AG04450 (cell line): ENCODE measurements at places on chromosomes 3 and 15.

DNA sequence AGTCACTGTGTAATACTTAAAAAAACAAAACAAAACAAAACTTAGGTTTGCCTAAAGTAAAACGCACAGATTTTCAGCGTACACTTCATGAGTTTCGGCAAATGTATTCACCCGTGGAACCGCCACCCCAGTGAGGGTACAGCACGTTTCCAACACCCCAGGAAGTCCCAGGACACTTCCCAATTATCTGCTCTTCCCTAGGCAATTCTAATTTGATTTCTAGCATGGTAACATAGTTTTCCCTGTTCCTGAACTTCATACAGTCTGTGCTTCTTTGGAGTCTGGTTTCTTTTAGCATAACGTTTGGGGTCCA, 497 bp upstream of the CLASP2 start:
- DNase-seq = no peak

- DNase-seq = no peak
Observed at GRCh38 chr3:7433073-7433472, 572.2 kb downstream of the GRM7 start.

- DNase-seq = no peak
Observed at GRCh38 chr15:42984493-42985034, 64.0 kb upstream of the TTBK2 start.

DNA sequence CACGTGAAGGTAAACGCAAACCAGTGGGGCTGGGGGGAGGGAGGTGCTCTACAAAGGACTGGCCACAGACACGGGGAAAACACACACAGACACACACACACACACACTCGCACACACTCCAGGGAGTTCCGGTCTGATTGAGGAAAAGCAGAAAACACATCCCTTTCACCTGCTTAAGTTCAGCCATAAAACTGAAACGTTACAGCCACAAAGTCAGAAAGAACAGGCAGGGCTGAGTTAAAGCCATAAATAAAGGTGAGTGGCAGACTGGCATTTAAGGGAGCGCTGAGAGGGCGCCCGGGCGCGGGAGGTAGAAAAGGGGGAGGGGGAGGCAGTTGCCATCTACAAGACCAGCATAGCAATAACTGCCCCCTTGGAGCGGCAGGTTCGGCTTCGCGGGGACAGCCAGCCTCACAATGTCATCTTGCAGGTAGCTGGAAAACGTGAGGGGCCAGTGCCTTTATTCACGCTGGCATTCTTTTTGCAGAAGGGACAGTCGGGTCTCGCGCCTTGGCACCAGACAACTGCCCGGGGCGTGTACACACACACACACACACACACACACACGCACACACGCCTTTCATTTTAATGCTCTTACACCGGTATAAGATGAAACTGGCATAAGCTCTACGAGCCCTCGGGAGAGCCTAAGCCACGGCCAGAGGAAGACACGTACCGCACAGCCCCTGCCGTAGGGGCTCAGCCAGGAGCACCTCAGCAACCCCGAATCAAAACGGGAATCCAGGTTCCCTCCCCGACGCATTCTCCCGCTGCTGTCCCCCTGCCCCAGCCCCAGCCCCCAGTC, 866 bp downstream of the TNIK start:
- DNase-seq = no peak

GRCh38 chr3:128988286-128988685, 5.6 kb downstream of the CFAP92 start:
- no peak for DNase-seq

DNA sequence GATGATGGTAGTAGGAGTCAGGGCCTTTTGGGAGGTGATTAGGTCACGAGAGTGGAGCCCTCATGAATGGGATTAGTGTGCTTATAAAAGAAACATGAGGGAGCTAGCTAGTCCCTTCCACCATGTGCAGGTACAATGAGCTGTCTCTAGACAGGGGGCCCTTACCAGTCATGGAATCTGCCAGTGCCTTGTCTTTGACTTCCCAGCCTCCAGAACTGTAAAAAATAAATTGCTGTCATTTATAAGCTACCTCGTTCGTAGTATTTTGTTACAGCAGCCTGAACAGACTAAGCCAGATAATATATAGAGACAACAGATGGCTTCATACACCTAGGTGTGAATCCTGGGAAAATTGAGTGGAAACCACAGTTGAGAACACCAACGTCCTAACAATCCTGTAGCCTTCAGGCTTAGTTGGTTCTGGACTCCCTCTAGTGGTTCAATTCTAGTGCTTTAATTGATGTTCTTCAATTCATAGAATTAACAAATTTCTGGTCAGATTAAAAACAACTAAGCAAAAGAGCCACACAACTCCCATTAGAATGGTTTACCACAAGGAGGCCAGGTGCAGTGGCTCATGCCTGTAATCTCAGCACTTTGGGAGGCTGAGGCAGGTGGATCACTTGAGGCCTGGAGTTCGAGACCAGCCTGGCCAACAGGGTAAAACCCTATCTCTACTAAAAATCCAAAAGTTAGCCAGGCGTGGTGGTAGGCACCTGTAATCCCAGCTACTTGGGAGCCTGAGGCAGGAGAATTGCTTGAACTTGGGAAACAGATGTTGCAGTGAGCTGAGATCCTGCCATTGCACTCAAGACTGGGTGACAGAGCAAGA, 21.3 kb upstream of the GATM start:
- no peak for DNase-seq

- no peak for DNase-seq
Observed at GRCh38 chr15:56783156-56783856, 50.0 kb upstream of the ZNF280D start.

- DNase-seq = no peak
Observed at GRCh38 chr15:66278056-66278455, 15.3 kb upstream of the DIS3L start.

DNA sequence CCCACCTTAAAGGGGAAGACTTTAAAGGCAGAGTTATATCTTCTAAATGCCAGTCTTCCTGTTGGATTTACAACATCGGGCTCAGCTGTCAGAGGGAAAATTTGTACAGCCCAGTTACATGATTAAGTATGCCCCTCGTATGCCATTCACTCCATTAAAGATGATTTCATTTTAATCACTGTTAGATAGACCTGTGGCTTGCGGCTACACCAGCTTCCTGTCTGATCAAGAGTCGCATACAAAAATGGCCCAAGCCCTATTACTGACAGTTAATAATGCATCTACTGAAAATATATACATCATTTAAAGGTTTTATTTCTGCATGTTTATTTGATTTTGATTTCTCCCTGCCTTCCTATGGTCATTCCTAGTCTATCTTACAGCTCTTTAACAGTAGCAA, 7.1 kb downstream of the EIF4E3 start:
- no peak for DNase-seq

DNA sequence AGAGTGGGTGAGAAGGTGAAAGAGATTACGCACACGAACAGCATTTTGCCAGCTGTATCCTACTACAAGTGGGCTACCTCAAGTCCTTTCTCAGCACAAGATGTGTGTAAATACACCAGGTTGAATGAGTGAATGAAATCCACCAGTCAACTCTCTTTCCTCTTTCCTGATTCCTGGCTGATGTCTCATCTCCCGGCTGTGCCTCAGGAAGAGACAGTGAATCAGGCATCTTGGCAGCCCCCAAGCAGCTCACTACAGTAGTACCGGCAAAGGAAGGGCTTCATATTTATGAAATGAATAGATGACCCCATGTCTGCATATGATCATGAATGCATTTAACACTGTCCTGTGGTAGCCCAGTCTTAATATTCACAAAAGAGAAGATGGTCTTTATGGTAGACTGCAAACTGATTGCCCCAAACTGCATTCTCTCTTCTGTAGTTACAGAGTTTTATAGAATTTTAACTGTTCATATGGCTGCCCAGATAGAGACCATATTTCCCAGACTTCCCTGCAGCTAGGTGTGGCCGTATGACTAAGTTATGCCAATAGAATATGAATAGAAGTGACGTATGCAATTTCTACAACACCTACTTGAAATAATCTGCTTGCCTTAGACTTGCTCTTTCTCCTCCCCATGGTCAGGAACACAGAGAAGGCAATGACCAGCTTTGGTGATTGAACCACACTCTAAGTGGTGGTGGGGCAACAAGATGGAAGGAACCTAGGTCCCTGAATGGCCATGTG, 22.7 kb downstream of the MGLL start:
- peak; percentile 80 for DNase-seq

GRCh38 chr3:176906046-176906905, 291.0 kb downstream of the TBL1XR1 start:
- peak; percentile 73 for DNase-seq

DNA sequence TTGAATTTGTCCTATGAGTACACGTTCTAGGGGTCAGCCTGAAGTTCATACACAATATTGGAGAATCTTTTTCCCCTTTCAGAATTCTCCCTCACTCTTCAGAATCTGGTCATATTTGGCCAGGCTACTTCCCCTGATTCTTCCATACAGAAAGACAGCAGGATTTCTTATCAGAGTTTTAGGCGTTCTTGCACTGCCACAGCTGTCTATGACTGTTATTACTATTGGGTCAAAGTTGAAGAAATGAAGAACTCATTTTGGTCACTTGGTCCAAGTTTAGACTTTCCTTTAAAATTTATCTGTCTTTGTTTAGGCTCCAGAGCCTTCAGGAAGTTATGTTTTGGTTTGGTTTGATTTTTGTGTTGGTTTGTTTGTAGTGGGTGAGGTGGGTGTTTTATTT, 12.0 kb downstream of the TEX55 start:
- DNase-seq = no peak

GRCh38 chr3:151008699-151009098, 36.2 kb upstream of the CLRN1 start:
- DNase-seq = peak; percentile 21

DNA sequence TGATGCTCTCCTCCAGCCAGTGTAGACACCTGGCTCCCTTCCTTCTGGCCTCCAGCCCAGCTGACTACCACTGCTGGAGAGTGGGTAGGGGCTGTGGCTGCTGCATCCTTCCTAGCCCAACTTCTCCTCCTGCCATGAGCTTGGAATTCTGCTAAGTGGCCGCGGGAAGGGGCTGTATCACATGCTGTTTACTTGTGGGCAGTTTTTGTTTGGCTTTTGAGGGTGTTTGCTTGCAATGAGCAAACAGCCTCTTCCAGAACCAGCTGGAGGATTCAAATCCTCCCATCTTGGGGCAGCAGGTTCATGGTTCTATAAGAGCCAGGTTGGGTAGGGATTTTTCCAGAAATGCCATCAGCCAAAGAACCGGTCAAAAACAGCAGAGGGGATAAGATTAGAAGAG, 9.0 kb downstream of the GASK1A start:
- no peak for DNase-seq

DNA sequence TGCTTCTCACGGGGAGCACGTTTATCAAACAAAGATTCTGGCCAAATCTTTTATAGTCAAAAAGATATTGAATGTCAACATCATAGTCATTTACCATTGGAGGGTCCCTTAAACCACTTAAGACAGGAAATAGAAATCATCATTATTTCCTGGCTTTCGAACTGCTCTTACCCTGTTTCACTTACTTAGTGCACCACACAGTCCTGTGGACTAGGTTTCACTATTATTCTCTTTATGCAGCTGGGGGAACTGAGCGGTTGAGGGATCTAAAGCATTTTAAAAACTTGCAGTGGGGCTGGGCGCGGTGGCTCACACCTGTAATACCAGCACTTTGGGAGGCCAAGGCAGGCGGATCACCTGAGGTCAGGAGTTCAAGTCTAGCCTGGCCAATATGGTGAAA, 13.7 kb upstream of the TPRG1 start:
- DNase-seq = no peak

- DNase-seq = no peak
Observed at GRCh38 chr15:70480196-70480856, 283.0 kb downstream of the UACA start.

DNA sequence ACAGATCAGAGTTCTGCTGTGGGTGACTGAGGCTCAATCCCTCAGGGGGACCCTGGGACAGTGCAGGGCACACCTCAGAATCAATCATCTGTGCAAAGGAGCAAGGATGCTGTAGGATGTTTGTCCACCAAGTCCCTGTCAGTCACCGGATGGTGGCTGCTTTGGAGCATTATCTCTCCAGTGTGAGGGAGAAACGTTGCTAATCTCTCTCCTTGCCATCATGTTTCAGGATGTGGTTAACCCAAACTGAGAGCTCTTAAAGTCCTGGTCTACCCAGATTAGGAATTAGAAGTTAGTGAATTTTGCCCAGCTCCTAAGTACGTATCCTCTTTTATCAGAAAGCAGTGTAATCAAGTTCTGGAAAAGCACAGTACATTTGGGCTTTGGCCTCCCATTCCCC, 26.2 kb upstream of the LRRC3B start:
- no peak for DNase-seq

- DNase-seq = no peak
Observed at GRCh38 chr3:180036092-180036670, 556 bp downstream of the PEX5L start.

- DNase-seq = no peak
Observed at GRCh38 chr15:75786575-75786947, 56.7 kb upstream of the UBE2Q2 start.

GRCh38 chr3:36924744-36925521, 19.9 kb downstream of the TRANK1 start:
- no peak for DNase-seq

- no peak for DNase-seq
Observed at GRCh38 chr3:124856677-124857076, 30.5 kb downstream of the ITGB5 start.

- no peak for DNase-seq
Observed at GRCh38 chr3:64341296-64341695, 116.0 kb upstream of the PRICKLE2 start.

- DNase-seq = no peak
Observed at GRCh38 chr3:127755305-127755681, 67.0 kb downstream of the MGLL start.

DNA sequence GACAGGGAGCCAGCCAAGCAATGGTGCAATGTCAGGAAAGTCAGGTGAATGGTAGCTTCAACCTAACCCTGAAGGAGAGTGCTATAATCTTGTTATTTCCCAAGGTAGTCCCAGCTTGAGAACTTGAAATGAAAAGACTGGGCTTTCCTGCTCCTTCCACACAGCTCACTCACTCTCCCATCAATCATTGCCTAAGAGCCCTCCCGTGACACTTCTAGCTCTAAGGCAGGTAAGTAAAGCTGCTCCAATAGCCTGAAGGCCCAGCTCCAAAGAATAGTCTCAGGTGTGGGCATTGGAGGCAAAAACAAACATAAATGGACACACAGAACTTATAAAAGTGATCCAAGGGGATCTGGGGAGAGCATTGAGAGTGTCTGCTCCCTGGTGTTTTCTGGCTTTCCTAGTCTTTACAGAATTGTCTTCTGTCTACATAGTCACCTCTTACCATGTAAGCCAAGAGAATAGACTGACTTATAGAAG, 63.1 kb upstream of the TBC1D5 start:
- no peak for DNase-seq

DNA sequence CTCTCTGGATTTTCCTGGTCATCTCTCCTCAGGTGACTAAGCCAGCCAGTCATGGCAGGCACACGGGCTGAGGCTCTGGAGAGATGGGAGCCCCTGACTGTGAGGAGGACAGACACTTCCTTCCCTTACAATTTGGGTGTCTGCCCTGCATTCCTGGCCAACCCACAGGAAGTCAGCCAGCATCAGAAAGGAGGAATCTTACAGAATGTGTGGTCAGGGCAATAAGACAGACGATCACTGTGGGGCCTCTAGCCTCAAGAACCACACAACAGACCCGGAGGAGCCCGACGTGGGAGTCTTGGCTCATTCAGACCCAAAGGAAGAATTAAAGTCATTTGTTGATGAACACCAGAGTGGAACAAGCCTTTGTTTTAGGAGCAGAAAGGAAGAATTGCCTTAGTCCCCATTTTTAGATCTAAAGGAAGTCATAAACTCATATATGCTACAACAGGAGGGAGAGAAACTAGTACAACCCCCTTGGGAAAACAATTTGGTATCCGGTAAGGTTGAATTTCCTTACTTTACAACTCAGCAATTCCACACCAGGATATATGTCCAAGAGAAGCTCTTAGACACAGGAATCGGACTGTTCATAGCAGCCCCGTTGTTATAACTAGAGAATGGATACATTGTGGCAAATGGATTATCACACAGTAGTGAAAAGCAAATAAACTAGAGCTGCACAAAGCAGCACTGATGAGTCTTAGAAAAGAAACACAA, 62.2 kb downstream of the ABTB1 start:
- DNase-seq = peak; percentile 85
